ENCODE measurements at places on chromosomes 11 and 22.

- DNase-seq = no peak
Measured at GRCh38 chr11:122617926-122618325, 37.6 kb upstream of the UBASH3B start.

DNA sequence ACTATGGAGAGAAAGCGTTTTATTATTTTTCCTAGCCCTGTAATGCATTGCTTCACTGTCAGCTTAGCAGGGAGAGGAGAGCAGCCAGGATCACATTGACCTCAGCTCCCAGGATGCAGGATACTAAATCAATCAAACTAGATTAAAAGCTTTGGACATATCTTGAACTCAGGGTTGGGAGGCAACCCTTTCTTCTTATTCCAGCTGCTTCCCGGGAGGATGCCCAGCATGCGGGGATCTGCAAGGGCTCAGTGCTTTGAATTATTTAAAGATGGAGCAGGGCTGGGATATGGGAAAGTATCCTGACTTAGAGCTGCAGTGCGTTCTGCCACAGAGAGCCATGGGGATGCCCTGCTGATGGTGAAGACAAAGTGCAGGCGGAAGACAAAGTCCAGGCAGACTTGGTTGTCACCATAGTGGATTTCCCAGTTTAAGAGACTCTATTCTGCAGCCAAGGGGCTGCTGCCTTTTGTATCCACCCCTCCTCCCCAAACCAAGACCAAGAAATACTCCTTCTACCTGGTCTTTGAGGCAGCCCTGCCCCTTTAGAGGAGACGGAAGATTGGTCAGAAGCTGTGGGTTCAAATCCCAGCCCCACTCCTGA lies 1035.0 kb downstream of the TBC1D22A start:
- DNase-seq = no peak

DNA sequence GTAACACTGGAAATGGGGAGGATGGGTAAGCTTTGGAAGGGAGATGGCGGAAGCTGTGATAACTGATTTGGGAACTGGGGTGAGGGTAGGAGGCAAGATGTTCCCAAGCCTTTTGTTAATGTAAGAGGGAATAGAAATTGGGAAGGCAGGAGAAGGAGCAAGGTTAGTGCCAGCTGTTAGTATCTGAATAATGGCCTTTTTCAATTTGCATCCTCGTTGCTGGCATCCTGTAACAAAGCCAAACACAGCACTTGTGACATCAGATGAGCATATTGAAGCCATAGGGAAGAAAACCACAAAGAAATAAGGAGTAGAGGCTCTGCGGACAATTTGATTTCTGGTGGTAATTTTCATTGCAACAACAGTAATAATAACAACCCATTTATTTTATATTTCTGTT lies 70.9 kb upstream of the CLMP start:
- DNase-seq = no peak

- DNase-seq = no peak
Measured at GRCh38 chr11:131373756-131374155, 3.3 kb downstream of the NTM start.

DNA sequence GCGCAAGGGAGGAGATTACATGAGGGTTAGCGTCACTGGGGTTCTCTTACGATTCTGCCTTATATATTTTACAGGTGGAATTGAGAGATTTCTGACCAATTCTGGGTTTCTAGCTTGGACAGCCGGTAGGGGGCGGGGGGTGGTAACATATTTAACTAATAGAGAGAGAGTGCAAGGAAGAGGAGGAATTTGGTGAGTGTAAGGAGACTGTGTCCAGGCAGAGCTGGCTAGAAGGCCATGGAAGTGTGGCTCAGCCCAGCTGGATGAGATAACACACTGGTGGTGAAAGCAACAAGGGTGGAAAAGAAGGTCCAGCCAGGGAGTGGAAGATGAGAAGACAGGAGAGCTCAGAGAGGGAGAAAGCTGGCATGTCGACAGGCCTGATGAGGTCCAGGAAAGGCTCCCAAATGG lies 56.5 kb downstream of the ST3GAL4 start:
- DNase-seq = no peak

DNA sequence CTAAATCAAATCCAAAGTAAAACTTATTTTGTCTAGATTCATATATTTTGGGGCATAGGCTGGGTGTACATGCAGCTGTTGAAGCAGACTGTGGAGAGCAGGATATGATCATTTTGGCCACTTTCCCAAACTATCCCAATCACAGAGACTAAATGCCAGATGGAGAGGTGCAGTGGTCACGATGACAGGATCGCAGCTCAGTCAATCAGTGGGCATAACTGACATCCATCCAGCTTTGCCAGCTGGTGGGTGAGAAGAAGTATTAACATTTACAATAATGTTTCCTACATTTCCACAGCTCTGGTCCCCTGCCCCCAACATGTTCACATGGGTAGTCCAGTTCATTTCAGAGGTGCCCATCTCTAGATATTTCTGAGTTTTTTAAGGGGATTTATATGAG lies 255.5 kb upstream of the SESN3 start:
- no peak for DNase-seq

- DNase-seq = no peak
Measured at GRCh38 chr11:27894552-27894951, 194.3 kb upstream of the BDNF start.

- DNase-seq = no peak
Measured at GRCh38 chr11:132122735-132123134, 752.3 kb downstream of the NTM start.
